ENCODE measurements at places on chromosomes 12 and 14. TPM values are rescaled to one million over a fixed set of nuclear protein-coding genes. Genes with fewer than 3 reads are reported as not detected.

KRT3 gene
- total RNA-seq: not detected

NEUROD4 gene
- total RNA-seq: not detected

CYP27B1 gene
- total RNA-seq: 2.4 TPM

DACT1 gene
- 0.65 TPM for total RNA-seq

KLRB1 gene
- 22.0 TPM for total RNA-seq

GPRC5D gene
- not detected for total RNA-seq

DTX1 gene
- total RNA-seq: 0.57 TPM

SMIM41 gene
- total RNA-seq: not detected

KRT80 gene
- total RNA-seq: not detected

INHBC gene
- not detected for total RNA-seq

MGST1 gene
- 1.1 TPM for total RNA-seq

All from activated naive CD8-positive, alpha-beta T cell treated with anti-CD3 and anti-CD28 coated beads, Interleukin-2, amount 10 ng/mL, durations not matched to agents 7 days and 5 days (primary cell).